ENCODE measurements at places on chromosomes 6 and 20. TPM values are rescaled to one million over a fixed set of nuclear protein-coding genes. Genes with fewer than 3 reads are reported as not detected.

The HCK gene
- 16.9 TPM for total RNA-seq

The ZNFX1 gene
- total RNA-seq, result 21.7 TPM

The DEF6 gene
- total RNA-seq, result 31.3 TPM

The ENPP5 gene
- not detected for total RNA-seq

The KLC4 gene
- total RNA-seq, result 29.3 TPM

The ZBTB46 gene
- not detected for total RNA-seq

Data from Karpas-422 (cell line).